ENCODE measurements at places on chromosomes 6 and 20. TPM values are rescaled to one million over a fixed set of nuclear protein-coding genes. Genes with fewer than 3 reads are reported as not detected.

The PSMB9 gene
- 20.1 TPM for total RNA-seq

The SAYSD1 gene
- total RNA-seq = 19.3 TPM

The SMLR1 gene
- total RNA-seq = not detected

The SLA2 gene
- total RNA-seq = 1.5 TPM

The ANKRD66 gene
- total RNA-seq = not detected

The GFOD1 gene
- total RNA-seq = 19.3 TPM

The ISM1 gene
- total RNA-seq = 8.4 TPM

The DYNLT2 gene
- 3.8 TPM for total RNA-seq

The NFKBIE gene
- total RNA-seq = 8.0 TPM

The SIM1 gene
- 5.3 TPM for total RNA-seq

The IRAK1BP1 gene
- total RNA-seq = 8.0 TPM

The CRISP2 gene
- 0.60 TPM for total RNA-seq
